ENCODE measurements at places on chromosomes 5 and 9.

GRCh38 chr9:97592126-97592525, 41.0 kb downstream of the TSTD2 start:
- no peak for DNase-seq

DNA sequence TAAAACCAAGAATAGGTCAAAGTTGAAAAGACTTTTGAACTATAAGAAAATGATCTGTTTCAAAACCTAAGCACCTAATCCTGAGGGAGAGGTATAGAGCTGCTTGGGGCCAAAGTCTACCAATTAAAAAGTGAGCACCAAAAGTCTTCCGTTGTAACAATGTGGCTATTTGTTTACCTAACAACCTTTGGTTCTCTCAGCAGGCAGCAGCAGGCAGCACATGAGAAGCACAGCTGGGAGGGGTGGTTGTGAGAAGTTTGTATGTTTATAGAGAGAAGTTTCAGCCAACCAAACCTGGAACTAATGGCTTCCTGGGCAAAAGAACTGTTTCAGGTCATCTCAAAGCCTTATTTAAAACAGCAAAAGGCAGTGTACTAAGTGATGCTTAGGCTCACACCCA, 59.8 kb upstream of the TBC1D9B start:
- no peak for DNase-seq

GRCh38 chr5:53950621-53951020, 359.8 kb downstream of the ARL15 start:
- no peak for DNase-seq

DNA sequence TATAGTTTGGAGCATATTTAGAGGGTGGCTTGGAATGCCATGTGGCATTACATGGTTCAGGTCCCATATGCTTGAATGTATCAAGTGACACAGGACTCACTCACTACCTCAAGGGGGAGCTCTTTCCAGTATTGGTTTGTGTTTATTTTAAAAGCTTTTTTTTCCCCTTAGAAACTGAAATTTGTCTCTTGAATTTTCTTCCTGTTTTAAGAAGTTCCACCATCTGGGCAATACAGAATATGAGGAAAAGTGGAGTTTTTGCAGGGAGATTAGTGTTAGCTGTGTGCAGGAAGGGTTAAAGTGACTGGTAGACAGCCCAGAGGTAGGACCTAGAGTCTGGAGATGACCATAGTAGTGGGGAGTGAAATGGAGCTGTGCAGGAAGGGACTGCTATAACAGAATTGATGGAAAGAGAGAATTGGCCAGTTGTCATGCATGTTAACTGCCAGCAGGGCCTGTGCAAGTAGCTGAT, 36.6 kb downstream of the CTNNA1 start:
- DNase-seq: peak; percentile 25

DNA sequence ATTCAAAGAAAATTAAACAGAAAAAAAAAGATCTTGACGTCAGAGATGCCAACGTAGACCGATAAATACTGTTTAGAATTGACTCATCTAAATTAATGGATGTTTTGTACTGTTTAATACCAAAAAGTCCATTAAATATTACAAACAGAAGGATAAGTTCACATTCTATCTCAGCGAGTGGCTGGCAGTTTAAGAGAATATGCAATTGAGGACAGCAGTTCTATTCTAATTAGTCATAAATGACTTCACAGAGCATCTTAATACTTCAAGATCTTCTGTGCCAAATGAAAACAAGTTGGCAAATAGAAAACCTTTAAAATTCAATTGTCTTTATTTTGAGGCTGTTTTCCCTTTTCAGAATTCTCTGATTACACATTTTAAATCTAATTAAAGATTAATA, 326.6 kb upstream of the NREP start:
- DNase-seq: no peak

DNA sequence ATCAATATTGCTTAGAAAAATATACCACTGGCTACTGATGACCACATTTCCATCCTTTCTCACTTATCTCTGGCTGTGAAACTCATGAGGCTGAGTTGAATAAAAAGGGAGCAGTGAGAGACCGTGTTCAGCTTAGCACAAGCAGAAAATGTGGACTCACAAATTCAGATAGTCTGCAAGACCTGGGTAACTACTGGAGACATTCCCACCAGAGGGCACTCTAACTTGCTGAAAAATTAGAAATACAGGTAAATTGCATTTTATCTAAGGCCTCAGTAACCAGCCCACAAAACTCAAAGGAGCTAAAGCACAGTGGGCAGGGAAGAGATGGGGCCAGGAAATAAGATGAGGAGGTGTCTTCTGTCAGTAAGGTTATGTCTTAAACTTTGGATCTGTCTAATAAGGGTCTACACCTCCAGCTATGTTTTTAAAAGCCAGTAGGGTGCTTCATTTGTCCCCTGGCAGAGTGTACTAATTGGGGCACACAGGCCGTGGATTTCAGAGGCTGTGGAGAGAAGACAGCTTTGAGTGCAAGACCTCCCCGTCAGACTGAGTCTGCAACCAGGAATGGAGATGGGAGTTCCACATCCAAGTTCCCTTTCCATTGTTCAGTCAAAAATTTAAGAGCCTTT, 8.7 kb upstream of the NDUFB6 start:
- DNase-seq: peak; percentile 41

DNA sequence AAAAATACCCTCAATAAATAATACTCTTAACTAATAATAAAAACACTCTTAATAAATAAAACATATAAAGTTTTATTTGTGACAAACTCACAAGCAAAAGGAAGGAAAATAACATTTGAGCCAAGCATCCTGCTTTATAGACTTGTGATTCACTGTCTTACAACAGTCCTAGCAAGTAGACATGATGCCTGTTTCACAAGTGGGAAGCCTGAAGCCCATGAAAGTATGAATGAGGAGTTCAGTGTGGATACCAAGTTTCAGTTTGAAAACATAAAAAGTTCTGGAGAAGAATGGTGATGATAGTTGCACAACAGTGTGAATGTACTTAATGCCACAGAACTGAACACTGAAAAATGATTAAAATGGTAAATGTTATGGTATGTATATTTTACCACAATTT, 10.9 kb downstream of the HABP4 start:
- DNase-seq: no peak

DNA sequence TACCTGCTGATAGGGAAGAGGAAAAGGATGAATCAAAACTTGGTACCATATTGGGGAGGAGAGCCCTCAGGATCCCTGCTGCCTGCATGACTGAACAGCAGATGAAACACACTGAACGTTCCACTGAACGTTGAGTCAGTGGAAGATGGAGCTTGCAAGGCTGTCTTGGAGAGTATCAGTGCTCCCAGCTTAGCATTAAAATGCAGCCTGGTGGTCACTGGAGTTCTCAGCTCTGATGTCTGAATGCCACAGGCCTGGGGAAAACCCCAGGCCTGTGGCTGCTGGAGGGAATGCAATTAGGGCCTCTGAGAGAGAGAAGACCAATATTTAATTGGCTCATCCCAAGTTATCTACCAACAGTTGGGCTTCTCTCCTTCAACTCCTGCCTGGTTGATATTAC, 54.5 kb downstream of the PDE4D start:
- DNase-seq: no peak

DNA sequence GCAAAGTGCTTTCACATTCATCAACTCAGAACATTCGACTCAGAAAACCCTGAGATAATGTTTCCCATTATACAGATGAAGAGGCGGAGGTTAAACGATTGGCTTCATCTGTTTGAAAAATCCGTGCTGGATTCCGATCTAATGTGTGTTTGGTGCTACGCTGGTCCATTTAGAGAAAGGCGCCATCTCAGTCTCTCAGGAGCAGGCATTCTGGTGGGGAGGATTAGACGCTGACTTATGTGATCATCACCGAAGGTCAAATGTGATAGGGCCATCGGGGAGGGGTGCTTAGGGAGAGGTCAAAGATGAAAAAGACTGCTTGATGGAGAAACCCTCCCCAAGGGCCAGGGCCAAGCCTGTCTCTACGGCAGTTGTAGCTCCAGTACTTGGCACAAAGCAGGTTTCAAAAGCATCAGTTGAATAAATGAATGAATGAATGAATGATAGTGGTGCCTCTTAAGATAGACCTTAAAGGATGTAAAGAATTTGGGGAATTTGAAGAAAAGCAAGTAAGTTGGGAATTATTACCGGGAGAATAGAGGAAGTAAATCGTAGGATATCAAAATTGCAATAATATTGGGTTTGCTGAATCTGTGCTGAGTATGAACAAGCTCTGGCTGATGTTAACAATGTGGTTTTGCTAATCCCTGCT, 160.6 kb upstream of the SHB start:
- DNase-seq: no peak

- DNase-seq: no peak
Observed at GRCh38 chr5:35336230-35336629, 105.9 kb upstream of the PRLR start.

DNA sequence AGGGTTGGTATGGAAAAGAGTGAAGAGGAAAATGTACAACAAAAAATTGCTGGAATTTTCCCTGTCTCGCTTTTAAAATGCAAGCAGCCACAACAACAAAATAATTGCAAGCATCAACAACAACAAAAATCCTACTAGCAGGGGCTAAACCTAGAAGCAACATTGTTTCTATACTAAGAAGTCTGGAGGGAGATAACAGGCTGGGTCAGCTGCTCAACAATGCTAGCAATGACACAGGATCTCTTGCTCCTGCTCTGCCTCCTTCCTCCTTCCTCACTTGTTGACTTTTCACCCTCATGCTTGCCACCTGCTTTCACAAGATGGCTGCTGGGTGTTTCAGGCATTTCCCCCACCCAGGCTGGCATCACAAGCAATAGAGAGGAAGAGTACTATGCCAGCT, 7.6 kb upstream of the AOPEP start:
- no peak for DNase-seq

DNA sequence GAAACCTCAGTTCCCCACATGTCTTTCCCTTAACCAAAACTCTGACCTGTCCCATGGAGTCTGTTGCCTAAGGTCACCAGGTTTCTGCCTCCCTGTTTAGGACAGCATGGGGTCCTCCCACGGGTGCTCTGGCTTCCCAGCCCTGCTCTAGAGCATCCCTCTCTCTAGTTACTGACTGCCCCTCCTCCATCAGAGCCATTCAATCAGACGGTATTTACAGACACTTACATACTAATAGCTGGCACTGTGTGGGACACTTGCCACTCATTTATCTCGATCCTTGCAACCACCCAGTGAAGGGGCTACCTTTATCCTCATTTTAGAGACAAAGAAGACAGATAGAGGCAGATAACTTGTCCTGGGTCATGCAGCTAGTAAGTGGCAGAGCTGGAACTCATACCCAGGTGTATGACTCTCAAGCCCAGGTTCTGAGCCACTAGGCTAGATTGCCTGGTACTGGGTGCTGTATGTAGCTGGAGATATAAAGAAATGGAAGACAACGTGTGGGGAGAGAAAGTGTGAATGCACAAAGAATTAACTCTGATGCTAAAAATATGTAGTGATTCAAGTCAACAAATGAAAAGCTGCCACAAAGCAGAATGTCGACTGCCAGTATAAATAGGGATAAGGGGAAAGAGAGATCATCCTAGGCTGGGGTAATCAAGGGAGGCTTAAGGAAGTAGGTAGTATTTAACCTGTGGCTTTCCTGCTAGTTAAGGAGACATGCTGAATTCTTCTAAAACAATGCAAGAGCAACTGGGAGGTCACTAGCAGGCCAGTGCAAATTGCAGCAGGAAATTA, 52.5 kb upstream of the PDE8B start:
- DNase-seq: no peak

DNA sequence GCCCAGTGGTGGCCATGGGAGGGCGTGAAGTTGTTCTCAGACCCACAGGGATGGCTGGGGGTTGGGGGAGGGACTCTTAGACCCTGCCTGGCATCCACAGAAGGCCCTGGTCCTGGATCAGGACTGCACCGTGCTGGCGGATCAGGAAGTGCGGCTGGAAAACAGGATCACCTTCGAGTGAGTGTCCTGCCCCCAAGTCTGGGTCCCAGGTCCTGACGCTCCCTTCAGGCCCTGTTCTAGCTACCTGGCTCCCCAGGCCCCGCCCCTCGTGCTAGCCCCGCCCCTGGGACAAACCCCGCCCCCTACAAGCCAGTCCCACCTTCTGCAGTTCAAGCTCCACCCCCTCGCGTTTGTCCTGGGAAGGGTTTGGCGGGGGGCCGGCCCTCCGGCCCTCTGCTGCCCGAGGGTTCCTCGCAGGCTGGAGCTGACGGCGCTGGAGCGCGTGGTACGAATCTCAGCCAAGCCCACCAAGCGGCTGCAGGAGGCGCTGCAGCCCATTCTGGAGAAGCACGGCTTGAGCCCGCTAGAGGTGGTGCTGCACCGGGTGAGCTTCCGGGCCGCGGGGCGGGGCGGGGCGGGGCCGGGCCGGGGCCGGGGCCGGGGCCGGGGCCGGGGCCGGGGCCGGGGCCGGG, 12.9 kb downstream of the RGS14 start:
- no peak for DNase-seq

- DNase-seq: no peak
Observed at GRCh38 chr5:66807743-66808142, 211.6 kb downstream of the MAST4 start.

DNA sequence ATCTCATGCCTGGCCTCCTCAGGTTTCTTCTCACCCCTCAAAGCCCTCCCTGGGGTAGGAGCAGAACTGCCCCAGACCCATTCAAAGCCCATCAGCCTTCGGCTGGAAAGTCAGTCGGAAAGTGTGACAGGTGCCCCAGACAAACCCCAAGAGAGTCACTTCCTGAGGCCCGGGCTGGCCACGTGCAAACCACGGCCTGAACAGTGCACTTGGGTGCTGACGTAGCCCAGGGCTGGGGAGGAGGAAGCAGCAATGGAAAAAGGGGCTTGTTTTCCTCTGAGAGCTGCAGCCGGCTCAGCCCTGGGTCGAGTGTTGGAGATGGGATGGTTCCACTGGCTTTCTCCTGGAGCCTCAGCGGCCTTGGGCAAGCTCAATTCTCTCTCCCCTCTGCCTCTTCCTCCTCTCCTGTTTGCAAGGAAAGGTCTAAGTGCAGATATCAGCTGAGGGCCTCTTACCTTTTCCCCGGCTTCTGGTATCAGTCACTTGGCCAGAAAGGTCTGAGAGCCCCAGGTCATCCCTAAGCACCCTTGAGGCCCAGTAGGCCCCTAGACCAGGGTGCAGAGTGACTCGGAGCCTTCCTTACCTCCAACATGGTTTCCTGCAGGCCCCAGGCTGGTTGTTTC, 5.9 kb upstream of the EGR1 start:
- no peak for DNase-seq

GRCh38 chr9:69585571-69585970, 86.6 kb downstream of the APBA1 start:
- DNase-seq: no peak

GRCh38 chr9:91193658-91194391, 167.9 kb downstream of the AUH start:
- no peak for DNase-seq

DNA sequence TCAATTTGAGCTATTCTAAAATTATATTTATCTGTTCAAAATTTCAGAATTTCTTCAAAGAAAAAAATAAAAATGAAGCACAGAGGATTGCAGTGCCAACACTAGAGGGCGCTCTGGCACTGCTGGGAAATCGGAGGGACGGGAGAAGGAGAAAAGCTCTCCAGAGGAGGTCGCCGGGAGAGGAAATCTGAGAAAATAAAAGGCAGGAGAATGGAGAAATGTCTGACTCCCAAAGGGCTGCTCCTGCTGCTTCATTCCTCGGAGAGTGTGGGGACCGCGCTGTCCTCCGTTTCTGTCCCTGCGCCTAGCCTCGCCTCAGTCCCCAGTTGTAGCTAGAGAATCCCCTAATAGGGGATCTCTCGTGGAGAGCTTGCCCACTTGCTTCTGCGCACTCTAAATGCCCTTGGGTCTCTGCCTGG, 40.0 kb upstream of the ARSB start:
- no peak for DNase-seq

- DNase-seq: no peak
Observed at GRCh38 chr9:13049223-13049622, 230.3 kb downstream of the MPDZ start.
